ENCODE measurements at places on chromosomes 4 and X. TPM values are rescaled to one million over a fixed set of nuclear protein-coding genes. Genes with fewer than 3 reads are reported as not detected.

DNA sequence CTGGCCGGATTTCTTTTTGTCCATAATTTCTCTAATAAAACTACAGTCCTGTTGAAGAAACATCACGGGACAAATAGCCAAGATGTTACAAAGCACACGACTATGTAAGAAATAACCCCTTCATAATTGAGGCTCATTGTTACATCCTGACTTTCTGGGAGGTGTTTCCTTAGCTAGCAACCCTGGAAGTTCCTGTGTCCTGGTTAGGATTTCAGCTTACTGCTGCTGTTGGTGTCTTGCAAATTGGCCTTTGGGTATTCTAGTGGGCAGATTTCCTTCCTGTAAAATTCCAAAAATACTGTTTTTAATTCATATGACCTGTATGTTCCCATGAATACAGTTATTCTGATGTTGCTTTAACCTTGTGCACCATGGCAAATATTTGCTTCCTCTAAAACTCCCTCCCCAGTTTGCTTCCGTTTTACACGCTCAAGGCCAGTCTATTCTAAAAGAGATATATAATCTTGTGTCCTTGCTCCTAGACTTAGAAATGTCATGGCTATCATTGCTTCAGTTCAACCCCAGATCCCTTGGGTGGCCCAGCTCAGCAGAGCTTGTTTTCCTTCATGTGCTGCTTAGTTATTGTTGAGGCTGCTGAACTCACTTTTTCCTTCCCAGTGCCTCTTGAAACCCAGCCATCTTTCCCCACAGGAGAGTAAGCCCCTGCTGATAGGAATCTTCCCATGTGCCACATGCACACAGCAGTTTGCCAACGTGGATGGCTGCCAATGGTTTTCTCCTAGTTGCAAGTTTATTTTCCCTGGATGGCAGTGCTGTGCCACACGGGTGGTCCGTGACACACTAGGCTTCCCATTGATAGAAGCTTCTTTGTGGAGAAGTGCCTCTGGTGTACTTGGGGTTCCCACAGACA lies 75.8 kb downstream of the TSPAN7 start:
- peak; percentile 56 for DNase-seq

- DNase-seq = no peak
These were observed 5.8 kb downstream of the MID1IP1 start for GRCh38 chrX:38806875-38807621.

Gene SFRP2
- total RNA-seq = 1,198 TPM

Gene TGIF2LX
- total RNA-seq = not detected

DNA sequence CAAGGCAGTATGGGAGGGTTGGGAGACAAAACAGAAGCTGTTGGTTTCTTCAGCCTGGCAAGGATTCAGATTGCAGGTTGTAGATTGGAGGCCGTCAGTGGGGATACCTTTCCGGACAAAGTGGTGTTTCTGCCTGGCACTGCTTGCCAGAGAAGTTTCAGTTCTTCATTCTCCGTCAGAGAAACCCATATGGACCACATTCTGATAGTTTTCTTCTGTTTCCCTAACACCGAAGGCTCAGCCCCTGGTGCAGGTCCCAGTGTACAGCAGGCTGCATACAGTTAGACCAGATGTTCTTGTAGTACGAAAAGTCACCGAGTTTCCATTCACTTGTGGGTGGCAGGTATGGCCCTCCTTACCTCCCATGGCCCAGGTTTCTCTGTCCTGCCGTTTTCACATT lies 107.3 kb downstream of the PTTG2 start:
- DNase-seq = no peak

Gene POU3F4
- 0.09 TPM for total RNA-seq

DNA sequence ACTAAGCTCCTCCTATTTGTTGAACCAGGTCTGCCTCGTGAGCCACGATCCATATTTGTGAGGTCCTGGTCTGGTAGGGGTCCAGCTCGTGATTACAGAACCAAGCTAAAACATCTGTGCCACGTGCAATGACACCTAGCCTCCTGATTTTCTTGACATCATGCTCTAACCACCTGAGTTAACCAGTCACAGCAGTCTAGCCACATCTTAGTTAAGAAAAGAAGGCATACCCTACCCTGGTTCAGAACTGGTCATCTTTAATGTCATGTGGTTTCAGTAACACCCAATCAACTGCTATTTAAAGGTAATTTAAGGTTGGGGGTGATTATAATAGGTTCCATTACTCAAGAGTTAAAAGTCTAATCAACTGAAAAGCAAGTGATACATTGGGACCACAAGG lies 28.4 kb downstream of the ARHGEF6 start:
- DNase-seq = no peak

GRCh38 chrX:16826207-16826606 lies 39.9 kb downstream of the TXLNG start:
- no peak for DNase-seq

GRCh38 chr4:174053895-174054294 lies 229.6 kb downstream of the FBXO8 start:
- no peak for DNase-seq

DNA sequence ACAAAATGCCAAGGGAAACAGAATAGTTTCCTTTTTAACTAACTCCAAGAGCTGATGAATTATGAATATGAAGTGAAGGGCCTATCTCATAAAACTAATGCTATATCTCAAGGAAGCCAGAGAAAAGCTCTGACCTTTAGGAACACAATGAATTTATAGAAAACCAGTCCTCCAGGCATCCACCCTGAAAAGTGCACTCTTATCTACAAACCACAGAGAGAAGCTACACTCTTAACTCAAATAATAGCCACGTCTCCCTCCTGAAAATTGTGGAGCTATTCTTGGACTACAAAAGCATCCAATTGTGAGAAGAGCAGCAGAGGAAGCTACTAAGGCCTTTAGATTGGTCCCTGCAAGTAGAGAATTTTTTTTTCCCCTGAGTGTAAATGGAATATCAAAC lies 253.9 kb downstream of the IL15 start:
- DNase-seq = no peak

Gene TCEAL7
- total RNA-seq = 12.7 TPM

Gene LRIT3
- total RNA-seq = 0.36 TPM

All from aorta (tissue), 5 donors.